Stimulated activated CD8-positive, alpha-beta memory T cell treated with anti-CD3 and anti-CD28 coated beads, Interleukin-7, amount 100 ng/mL, for 4 hours (primary cell): ENCODE measurements at places on chromosomes 7 and 10.

DNA sequence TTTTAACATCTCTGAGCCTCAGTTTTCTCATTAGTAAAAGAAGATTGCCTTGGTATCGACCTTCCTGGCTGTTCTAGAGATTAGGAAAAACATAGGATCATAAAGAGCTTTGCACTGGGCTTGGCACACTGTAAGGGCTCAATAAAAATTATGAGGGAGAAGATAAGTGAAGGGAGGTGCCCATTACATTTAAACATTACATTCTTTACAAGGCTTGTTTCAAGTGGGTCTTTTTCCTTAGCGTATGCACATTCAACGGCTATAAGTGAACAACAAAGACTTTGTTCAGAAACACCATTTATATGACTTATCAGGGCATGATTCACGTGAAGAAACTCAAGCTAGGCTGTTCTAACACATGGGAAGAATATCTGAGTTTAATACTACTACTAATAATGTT is 351.9 kb upstream of the NPVF start:
- no peak for DNase-seq

DNA sequence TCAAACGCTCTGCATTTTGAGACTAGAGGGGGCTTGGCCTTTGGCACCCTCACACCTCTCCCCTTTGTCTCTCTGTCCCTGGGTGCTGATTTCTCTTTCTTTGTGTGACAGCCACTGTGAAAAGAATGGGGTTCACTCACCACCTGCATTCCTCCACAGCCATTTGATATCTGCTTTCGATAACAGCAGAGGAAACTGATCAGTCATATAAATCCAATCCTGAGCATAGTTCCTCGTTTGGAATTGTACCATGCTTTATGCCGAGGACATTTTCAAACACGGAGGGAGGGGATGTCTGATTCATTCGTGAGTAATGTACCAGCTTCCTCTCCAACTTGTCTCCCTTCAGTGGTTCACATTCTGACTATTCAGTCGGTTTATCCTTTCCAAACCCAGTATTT is 15.8 kb downstream of the MET start:
- no peak for DNase-seq

DNA sequence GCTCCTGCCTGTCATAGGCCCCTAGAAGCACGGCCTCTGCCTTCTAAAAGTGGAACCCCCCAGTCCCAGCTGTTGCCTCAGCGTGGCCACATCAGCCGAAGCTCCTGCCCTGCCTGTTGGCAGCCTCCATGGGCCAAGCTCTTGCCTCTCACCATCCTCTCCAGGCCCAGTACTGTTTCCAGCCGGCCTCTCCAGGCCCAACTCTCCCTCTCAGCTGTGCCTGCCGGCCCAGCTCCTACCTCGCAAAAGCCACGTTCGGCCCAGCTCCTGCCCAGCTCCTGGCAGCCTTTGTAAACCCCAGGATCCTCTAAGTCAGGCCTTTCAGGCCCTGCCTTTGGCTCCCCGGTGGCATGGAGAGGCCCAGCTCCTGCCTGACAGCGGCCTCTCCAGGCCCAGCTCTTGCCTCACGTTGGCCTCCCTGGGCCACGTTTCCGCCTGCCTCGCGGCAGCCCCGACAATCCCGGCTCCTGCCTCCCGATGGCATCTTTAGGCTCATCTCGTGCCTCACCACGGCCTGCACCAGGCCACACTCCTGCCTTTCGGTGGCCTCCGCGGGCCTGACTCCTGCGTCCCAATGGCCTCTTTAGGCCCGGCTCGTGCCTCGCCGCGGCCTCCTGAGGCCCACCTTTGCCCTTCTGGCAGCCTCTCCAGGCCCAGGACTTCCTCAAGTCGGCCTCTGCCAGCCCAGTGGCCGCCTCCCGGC is 17.5 kb upstream of the TMEM248 start:
- no peak for DNase-seq

GRCh38 chr10:49356944-49357343 is 38.9 kb downstream of the DRGX start:
- DNase-seq, result no peak

- DNase-seq, result no peak
These were observed 98.3 kb upstream of the SEC61G start for GRCh38 chr7:54857294-54857693.

- no peak for DNase-seq
These were observed 6.3 kb upstream of the NEUROG3 start for GRCh38 chr10:69579464-69580060.

DNA sequence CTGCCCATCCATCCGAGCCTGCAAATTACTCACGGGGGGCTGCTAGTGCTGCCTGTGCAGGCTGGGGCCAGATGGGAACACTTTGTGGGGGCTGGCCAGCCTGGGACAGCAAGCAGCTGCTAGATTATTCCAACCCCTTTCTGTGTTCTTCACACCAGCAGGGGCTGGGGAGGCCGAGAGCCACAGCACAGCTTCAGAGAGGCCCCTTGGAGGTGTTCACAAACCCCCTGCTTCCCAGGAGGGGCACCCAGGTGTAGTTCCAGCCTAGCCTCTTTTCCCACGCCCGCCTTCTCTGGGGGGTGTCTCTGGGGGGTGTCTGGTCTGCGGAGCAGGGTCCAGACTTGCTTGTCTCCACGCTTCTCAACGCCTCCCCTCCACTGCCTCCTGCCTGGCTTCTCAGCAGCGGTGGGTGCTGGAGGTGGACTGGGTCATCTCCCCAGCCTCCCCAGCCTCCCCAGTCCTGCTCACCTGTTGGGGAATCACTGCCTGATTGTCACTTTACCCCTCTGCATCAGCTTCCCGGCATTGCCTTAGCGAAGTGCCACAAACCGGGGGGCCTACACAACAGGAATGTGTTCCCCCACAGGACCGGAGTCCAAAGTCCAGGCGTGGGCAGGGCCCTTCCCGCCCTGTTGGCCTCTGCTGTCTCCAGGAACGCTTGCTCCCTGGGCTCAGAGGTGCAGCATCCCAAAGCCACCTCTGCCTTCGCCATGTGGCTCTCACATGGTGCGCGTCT is 74.0 kb upstream of the EN2 start:
- no peak for DNase-seq

- DNase-seq, result no peak
These were observed 8.5 kb upstream of the PRSS1 start for GRCh38 chr7:142740786-142741185.

DNA sequence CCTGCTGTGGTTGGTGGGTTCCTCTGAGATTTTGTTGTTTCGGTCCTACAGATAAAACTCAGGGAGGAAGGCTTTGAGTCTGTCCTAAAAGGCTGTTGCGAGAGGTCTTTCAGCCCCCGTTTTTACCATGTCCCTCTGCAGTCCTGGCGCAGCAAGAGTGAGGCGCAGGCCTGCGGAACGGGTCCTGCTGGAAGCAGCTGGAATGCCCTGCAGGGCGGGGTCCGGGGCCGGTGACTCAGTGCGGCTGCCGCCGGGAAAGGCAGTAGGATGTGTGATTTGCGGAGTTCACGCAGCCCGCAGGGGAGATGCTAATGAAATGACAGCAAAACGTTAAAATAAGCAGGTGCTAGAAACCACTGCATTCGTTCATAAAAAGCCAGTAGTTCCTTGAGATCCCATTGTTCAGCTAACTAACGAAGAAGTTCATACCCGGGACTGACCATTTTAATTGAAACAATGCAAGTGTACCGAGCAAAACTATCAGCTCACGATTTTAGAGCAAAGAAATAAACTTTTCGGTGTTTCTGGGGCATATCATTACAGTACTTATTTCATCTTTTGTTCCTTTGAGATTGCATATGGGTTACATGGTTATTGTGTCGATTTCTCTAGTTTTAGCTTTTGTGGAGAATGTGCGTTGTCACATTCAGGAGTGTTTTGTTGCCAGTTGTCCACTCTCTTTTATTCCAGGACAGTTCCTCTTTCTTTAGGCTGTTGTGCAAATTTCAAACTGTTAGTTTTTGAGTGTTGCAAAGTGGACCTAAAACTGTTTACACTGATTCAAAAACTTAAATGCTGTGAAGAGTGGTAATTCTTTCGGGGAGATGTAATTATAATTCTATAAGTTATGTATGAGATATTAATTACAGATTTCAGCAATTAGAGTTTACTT is 783 bp downstream of the ANLN start:
- DNase-seq, result no peak

- DNase-seq, result no peak
These were observed 38.0 kb downstream of the ZNF777 start for GRCh38 chr7:149422914-149423301.

- DNase-seq, result no peak
These were observed 28.9 kb downstream of the XRCC2 start for GRCh38 chr7:152647009-152647408.

- no peak for DNase-seq
These were observed 25.1 kb downstream of the CDK14 start for GRCh38 chr7:90621125-90621746.

DNA sequence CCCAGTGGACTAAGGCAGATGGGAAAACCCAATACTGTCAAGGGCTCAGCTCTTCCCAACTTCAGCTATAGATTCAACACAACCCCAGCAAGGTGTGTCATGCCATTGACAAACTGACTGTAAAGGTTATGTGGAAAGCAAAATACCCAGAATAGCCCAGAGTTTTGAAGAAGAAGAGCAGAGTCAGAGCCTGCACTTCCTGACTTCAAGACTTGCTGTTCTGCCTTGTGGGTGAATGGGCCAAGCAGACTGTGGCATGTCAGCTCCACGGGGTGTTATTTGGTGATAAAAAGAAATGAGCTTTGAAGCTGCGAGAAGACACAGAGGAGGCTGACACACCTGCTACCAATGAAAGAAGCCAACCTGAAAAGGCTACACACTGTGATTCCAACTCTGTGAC is 89.7 kb downstream of the NKX6-2 start:
- DNase-seq, result no peak

GRCh38 chr10:99914236-99914635 is 95.5 kb downstream of the DNMBP start:
- no peak for DNase-seq

- no peak for DNase-seq
These were observed 696.4 kb downstream of the INHBA start for GRCh38 chr7:41006306-41006995.

GRCh38 chr10:48996-49395 is at the start of gene TUBB8:
TSS of gene TUBB8 (minus strand) at chr10:49296. CDS start at chr10:49238, 58 bp downstream.
- no peak for DNase-seq

- no peak for DNase-seq
These were observed 203.0 kb downstream of the TNS3 start for GRCh38 chr7:47378728-47379395.

DNA sequence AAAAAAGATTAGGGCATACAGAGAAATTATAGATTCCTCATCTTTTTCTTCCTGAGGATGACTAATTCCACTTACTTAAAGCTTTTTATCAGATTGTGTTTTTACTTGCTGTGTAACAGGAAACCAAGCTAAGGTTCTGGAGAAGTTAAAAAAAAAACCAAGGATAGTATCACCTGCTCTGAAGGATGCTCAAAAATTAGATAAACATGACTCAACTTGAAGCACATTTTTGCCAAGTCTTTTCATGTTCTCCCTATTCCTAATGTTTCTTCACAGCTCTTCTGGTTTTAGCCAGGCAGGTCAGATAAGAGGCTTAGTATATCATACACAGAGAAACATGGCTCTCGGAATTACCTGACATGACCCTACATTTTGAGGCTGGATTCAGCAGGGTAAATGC is 90.3 kb downstream of the CPEB3 start:
- no peak for DNase-seq

DNA sequence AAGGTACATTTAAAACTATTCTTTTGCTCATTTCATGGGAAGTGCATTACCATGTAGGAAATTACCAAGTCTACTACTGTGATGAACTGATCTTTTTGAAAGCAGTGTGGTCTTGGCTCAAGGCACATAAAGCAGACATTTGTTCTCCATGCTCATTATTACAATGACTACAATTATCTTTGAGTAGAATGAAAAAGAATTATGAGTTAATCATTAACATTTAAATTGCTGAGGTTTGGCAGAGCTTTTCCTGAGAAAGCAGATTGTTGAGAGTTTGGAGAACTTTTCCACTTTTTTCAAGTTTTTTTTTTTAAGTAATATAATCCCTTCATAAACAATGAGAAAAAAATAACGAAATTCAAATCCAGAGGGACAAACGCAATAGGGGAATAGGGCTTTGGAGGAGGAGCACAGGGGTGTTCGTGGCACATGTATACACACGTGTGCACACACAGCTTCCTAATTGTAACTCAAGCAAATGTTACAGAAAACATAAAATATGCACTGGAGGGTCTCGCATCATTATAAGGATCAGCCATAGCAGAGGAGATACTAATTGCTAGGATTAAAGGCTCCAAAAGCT is 8.9 kb upstream of the CUBN start:
- no peak for DNase-seq

DNA sequence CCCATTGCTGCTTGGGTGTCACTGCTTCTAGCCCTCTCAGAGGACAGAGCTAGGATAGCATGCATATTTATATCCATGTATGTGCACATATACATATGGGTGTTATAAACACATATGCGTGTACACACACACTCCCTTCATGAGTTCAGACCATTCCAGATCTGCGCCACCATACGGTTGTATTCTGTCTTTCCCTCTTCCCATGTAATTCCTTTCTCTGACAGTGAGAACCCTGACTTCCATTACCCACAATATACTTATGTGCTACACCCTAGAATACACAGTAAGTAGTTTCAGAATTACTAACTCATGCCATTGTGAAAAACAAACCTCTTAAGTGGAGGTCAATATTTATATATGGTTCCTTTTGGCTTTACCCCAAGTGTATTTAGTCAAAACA is 116.6 kb upstream of the SAMD8 start:
- DNase-seq, result no peak

DNA sequence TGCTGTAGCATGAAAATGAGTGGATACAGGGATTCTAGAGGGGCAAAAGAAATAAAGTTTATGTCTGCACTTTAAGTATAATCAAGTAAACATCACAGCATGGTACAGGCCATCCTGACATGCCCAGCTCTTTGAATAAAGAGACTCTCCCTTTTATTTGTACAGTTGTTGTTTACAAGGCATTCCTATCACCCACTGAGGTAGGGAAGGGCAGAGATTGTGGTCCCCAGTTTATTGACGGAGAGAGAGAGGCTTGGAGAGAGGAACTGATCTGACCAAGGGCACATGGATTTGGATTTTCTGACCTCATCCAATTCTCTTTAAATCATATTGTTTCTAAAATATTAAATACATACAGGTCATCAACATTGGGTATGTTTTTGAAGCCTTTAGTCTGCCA is 53.9 kb downstream of the TACC2 start:
- no peak for DNase-seq

GRCh38 chr10:129717816-129718547 is 246.1 kb downstream of the EBF3 start:
- no peak for DNase-seq

DNA sequence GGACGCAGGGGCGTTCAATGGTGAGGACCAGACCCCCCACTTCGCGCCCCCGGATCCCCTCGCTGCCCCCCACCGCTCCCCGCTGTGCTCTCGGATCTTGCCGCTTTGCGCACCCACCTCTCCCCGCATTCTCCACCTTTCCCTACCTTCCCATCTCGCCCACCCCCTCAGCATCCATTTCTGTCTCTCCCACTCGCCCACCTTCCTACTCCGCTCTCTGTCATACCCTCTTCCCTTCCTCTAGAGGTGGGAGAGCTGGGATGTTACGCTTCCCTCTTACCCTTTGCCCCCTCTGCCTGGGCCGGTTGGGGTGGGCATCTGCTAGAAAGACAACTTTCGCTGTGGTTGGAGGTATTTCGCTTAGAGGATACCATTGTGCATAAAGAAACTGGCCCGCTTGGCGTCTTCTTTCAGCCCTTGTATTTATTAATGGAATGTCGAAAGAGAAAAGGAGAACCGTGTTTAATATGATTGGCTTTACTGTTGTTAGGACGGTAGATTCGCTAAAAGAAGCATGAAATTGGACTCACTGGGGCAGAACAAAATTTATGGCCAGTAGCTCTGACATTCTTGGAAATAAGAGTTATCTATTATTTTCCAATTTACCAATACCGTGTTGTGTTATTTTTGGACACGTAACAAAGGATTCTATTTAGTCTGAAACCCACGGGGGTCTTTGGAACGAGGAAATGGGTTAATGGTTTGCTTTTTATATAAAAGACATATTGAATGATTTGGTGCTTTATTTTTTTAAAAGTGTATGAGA is 873 bp downstream of the PRKAR2B start:
- no peak for DNase-seq
